Cardiac muscle cell (in vitro differentiated cells and primary cell): ENCODE measurements at places on chromosomes 1 and 21. TPM values are rescaled to one million over a fixed set of nuclear protein-coding genes. Genes with fewer than 3 reads are reported as not detected.

DNA sequence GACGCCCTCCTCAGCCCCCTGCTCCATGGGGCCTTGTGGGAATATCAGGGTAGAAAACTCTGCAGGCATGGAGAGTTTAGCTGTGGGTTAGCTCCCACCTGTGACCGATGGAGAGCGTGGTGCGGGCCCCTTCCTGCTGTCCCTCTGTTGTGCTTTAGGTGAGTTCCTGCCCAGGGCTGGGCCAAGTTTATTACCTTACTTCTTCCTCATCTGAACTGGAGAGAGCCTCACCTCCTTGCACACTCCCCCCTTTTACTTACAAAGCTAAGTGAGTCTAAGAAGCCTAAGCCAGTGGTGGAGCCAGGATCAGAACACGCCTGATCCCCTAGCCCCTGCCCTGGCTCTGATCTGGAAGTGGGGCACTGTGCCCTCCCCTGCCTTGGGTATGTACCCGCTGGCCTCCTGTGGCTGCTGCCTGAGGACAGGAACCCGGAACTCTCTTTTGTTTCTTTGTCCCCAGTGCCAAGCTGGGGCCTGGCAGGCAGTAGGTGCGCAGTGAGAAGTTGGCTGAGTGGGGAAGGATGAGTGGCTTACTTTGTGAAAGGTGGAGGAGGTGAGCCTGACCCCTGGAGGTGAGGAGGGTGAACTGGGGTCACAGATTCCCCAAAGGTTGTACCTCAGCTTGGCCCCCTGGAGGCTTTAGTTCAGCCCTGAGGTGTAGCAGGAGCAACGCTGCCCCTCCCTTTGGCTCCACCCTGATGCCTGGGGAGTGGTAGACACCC, 32.9 kb downstream of the ARHGEF10L start:
- H3K4me1 ChIP-seq, result peaks cover 44% of the 10 kb centered on the region
- H3K4me3 ChIP-seq, result no peak overlapping the region
- H3K27ac ChIP-seq, result no peak overlapping the region
- no peak for DNase-seq
- H3K36me3 ChIP-seq, result no peaks in the 10 kb centered on the region

DNA sequence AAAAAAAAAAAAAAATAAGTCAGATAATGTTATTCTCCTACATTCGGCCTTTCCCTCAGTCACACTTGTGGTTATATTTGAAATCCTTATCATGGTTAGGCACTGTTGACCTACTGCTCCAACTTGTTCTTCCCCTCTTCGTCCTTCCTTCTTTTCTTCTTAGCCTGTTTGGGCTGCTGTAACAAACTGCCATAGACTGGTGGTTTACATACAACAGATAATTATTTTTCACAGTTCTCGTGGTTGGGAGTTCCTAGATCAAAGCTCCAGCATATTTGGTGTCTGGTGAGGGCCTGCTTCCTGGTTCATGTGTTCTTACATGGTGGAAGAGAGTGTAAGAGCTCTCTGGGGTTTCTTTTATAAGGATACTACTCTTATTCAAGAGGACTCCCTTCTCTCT, 73.4 kb downstream of the RABGAP1L start:
- DNase-seq, result no peak
- no peaks in the 10 kb centered on the region for H3K4me1 ChIP-seq
- peaks cover 4% of the 10 kb centered on the region for H3K36me3 ChIP-seq
- no peaks in the 10 kb centered on the region for H3K27me3 ChIP-seq
- no peak overlapping the region for H3K27ac ChIP-seq

- no peak overlapping the region for H3K27ac ChIP-seq
- no peaks in the 10 kb centered on the region for H3K27me3 ChIP-seq
- H3K36me3 ChIP-seq, result no peaks in the 10 kb centered on the region
- no peak overlapping the region for H3K4me3 ChIP-seq
- H3K4me1 ChIP-seq, result peaks cover 7% of the 10 kb centered on the region
Measured at GRCh38 chr1:26284597-26285347, 4.9 kb downstream of the SH3BGRL3 start.

FAM131C gene
- 6.0 and 10.9 TPM in 2 replicates for total RNA-seq

DNA sequence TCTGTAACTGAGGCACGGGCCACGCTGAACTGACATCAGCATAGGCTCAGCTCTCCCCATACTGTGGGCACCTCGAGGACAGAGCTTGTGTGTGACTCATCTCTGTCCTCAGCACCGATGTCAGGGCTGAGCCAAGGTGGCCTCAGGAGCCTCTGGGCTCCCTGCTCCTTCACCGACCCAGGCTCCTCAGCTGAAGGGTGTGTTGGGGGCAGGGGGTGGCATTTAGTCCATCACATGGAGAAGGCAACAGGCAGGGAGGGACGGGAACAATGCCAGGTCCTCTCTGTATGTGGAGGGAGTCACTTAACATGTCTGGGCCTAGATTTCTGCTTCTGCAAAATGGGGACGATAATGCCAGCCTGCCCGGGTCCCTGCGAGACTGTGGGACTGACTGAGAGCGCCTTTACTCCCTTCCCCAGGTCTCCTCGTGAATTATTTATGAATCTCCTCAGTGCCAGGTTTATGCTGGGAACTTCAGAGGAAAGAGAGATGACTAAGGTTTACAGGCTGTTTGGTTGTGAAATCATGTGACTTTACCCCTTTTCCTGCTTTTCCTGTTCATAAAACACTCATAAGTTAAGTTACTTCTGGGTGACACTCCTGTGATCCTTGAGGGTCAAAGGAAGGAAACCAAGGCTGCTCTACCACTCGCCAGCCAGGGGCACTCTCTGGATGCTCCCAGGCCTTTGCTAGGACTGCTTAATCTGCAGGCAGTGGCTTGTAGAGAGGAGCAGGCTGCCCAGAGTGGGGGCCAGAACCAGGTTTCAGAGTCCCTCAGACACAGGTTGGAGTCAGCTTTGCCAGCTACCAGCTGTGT, 16.2 kb downstream of the TTC39A start:
- H3K27ac ChIP-seq, result no peak overlapping the region
- H3K4me3 ChIP-seq, result no peak overlapping the region
- no peaks in the 10 kb centered on the region for H3K4me1 ChIP-seq

- H3K4me3 ChIP-seq, result no peak overlapping the region
- H3K36me3 ChIP-seq, result no peaks in the 10 kb centered on the region
- H3K27ac ChIP-seq, result no peak overlapping the region
- DNase-seq, result no peak
- no peaks in the 10 kb centered on the region for H3K27me3 ChIP-seq
Measured at GRCh38 chr1:35253941-35254340, 14.6 kb upstream of the ZMYM4 start.

DNA sequence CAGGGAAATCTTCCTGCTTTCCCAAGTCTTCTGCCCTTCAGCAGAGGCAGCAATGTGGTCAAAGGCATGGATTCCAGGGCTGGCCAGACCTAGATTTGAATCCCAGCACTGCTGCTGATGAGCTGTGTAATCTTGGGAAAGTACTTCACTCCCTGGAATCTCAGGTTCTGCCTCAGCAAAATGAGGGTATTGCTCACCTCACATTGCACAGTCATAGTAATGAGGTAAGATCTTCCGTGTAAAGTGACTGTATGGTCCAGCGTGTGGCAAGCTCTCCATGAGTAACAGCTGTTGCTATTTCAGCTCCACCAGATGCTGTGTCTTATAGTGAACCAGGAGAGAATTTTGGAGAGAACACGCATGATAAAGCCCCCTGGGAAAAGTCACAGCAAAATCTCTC, 56.1 kb upstream of the F3 start:
- no peaks in the 10 kb centered on the region for H3K36me3 ChIP-seq
- no peak overlapping the region for H3K4me3 ChIP-seq
- no peaks in the 10 kb centered on the region for H3K4me1 ChIP-seq
- H3K27ac ChIP-seq, result no peak overlapping the region
- DNase-seq, result no peak

GRCh38 chr1:216205176-216205575, 218.1 kb downstream of the USH2A start:
- peaks cover 7% of the 10 kb centered on the region for H3K4me1 ChIP-seq
- DNase-seq, result no peak
- no peaks in the 10 kb centered on the region for H3K36me3 ChIP-seq
- H3K27me3 ChIP-seq, result no peaks in the 10 kb centered on the region
- no peak overlapping the region for H3K27ac ChIP-seq

CCDC30 gene
- total RNA-seq, result 1.8 and 3.2 TPM in 2 replicates

DNA sequence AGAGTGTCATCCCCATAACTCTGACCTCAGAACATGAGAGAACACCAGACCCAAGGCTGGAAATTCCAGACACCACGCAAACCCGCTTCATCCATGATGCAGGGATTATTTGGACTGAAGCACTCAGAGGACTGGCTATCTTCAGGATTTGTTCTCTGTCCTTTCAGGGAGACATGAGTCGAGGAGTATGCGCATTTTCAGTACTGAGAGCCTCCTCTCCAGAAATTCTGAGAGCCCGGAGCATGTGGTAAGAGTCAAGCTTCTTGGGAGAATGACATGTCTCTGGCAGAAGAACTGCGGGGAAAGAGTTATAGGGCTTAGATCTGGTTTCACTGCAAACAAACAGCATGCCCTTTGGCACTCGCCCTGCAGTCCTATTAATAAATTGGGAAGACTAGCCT, 6.9 kb downstream of the LAX1 start:
- H3K27ac ChIP-seq, result no peak overlapping the region
- DNase-seq, result no peak
- H3K4me3 ChIP-seq, result no peak overlapping the region
- no peaks in the 10 kb centered on the region for H3K4me1 ChIP-seq
- H3K36me3 ChIP-seq, result no peaks in the 10 kb centered on the region
- H3K27me3 ChIP-seq, result peaks cover 4% of the 10 kb centered on the region

- no peak for DNase-seq
- no peaks in the 10 kb centered on the region for H3K27me3 ChIP-seq
- H3K4me3 ChIP-seq, result no peak overlapping the region
Measured at GRCh38 chr1:28853093-28853742, 41.2 kb downstream of the OPRD1 start.

ATP13A2 gene
- total RNA-seq, result 44.7 and 70.9 TPM in 2 replicates

GRCh38 chr1:118294875-118295642, 110.0 kb upstream of the SPAG17 start:
- peak; percentile 13 for DNase-seq
- no peaks in the 10 kb centered on the region for H3K27me3 ChIP-seq

GRCh38 chr1:241947354-241947753, 10.2 kb upstream of the BECN2 start:
- no peak overlapping the region for H3K4me3 ChIP-seq
- no peaks in the 10 kb centered on the region for H3K36me3 ChIP-seq
- H3K27ac ChIP-seq, result no peak overlapping the region
- no peaks in the 10 kb centered on the region for H3K27me3 ChIP-seq

- H3K27ac ChIP-seq, result no peak overlapping the region
- H3K4me3 ChIP-seq, result no peak overlapping the region
- H3K36me3 ChIP-seq, result no peaks in the 10 kb centered on the region
- H3K4me1 ChIP-seq, result no peaks in the 10 kb centered on the region
- no peak for DNase-seq
Measured at GRCh38 chr1:99659755-99660210, 13.9 kb downstream of the PALMD start.

TDRD5 gene
- 0.21 TPM in 1 of 2 replicates, not detected in the other for total RNA-seq

ABCG1 gene
- 4.9 and 5.4 TPM in 2 replicates for total RNA-seq

GRCh38 chr1:9443913-9444445, 95.3 kb upstream of the SLC25A33 start:
- H3K27me3 ChIP-seq, result no peaks in the 10 kb centered on the region
- no peak overlapping the region for H3K4me3 ChIP-seq
- no peaks in the 10 kb centered on the region for H3K36me3 ChIP-seq
- peaks cover 41% of the 10 kb centered on the region for H3K4me1 ChIP-seq
- peak; percentile 47 for DNase-seq

- H3K27ac ChIP-seq, result no peak overlapping the region
- DNase-seq, result no peak
- H3K4me1 ChIP-seq, result peaks cover 18% of the 10 kb centered on the region
- H3K36me3 ChIP-seq, result no peaks in the 10 kb centered on the region
Measured at GRCh38 chr1:217153361-217153760, 430.1 kb upstream of the ESRRG start.

- no peak overlapping the region for H3K4me3 ChIP-seq
- H3K36me3 ChIP-seq, result no peaks in the 10 kb centered on the region
- no peaks in the 10 kb centered on the region for H3K4me1 ChIP-seq
- DNase-seq, result no peak
- H3K27me3 ChIP-seq, result peaks cover 58% of the 10 kb centered on the region
Measured at GRCh38 chr1:233907151-233907550, 2.7 kb downstream of the SLC35F3 start.

DNA sequence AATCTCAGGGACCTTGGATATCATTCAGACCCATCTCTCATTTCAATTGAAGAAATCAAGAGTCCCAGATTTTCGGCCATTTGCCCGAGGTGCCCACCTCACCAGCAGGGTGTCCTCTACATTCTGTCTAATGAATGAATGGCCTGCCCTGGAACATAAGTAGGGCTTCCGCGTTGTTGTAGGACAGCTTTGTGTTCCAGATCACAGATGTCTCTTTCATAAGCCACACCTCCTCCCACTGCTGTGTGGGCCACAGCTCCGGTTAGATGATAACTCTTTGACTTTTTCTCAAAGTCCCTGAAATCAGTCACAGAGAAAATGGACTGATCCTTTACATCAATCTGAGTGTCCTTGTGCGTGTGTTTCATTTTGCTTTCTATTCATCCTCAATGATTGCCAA, 144.4 kb downstream of the RGS7 start:
- no peak overlapping the region for H3K27ac ChIP-seq
- H3K4me3 ChIP-seq, result no peak overlapping the region
- H3K27me3 ChIP-seq, result no peaks in the 10 kb centered on the region
- no peak for DNase-seq

HENMT1 gene
- total RNA-seq, result 0.56 and 1.1 TPM in 2 replicates

GRCh38 chr1:115343200-115343737, 5.2 kb upstream of the NGF start:
- peaks cover 13% of the 10 kb centered on the region for H3K4me1 ChIP-seq
- peaks cover 16% of the 10 kb centered on the region for H3K27me3 ChIP-seq
- no peak for DNase-seq
- H3K27ac ChIP-seq, result no peak overlapping the region
- no peak overlapping the region for H3K4me3 ChIP-seq

- no peaks in the 10 kb centered on the region for H3K27me3 ChIP-seq
- H3K36me3 ChIP-seq, result peaks cover 41% of the 10 kb centered on the region
- H3K27ac ChIP-seq, result no peak overlapping the region
- no peak overlapping the region for H3K4me3 ChIP-seq
- H3K4me1 ChIP-seq, result no peaks in the 10 kb centered on the region
Measured at GRCh38 chr1:100077531-100077930, 55.2 kb downstream of the SASS6 start.
